Sigmoid colon (tissue), 7 donors: ENCODE measurements at places on chromosomes 16 and 17. TPM values are rescaled to one million over a fixed set of nuclear protein-coding genes. Genes with fewer than 3 reads are reported as not detected.

The TSR3 gene
- total RNA-seq, result 107 TPM

The RAB34 gene
- 186 TPM for total RNA-seq

DNA sequence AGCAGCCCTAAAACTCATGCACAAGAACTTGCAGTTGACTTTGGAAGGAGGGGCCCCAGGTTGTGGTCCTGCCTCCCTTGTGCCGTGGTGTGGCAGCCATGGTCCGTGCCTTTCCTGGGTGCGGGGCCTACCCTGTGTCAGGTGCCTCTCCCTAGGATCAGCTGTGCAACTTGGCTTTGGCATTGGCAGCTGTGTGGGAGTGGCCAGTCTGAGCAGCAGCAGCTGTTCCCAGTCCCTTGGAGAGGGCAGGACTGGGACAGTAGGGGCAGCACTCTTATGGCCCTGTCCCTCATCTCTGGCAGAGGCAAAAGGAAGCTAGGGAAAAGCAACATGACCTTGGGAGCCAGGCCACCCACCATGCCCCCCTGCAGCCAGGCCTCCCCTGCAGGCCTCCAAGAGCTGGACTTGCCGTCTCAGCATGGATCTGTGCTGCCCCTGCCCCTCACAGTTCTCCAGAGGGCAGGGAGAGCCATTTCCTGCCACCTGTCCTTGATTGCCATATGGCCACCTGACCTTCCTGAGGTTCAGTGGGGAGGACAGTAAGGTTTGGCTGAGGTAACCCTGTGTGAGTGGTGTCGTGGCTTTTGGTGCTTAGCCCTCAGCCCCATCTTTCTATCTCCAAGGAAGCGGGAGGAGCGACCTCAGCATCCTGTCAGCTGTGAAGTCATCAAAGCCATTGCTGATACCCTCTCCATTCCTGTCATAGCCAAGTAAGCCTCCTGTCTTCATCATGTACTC lies 15.5 kb upstream of the NFATC3 start:
- DNase-seq, result no peak

The KRTAP4-9 gene
- not detected for total RNA-seq

GRCh38 chr16:17177959-17178905 lies 292.5 kb downstream of the XYLT1 start:
- DNase-seq, result no peak

The BCO1 gene
- 3.1 TPM for total RNA-seq

The C1QTNF1 gene
- 14.8 TPM for total RNA-seq

- DNase-seq, result no peak
Measured at GRCh38 chr17:7133424-7133823, 18.8 kb upstream of the ASGR2 start.

DNA sequence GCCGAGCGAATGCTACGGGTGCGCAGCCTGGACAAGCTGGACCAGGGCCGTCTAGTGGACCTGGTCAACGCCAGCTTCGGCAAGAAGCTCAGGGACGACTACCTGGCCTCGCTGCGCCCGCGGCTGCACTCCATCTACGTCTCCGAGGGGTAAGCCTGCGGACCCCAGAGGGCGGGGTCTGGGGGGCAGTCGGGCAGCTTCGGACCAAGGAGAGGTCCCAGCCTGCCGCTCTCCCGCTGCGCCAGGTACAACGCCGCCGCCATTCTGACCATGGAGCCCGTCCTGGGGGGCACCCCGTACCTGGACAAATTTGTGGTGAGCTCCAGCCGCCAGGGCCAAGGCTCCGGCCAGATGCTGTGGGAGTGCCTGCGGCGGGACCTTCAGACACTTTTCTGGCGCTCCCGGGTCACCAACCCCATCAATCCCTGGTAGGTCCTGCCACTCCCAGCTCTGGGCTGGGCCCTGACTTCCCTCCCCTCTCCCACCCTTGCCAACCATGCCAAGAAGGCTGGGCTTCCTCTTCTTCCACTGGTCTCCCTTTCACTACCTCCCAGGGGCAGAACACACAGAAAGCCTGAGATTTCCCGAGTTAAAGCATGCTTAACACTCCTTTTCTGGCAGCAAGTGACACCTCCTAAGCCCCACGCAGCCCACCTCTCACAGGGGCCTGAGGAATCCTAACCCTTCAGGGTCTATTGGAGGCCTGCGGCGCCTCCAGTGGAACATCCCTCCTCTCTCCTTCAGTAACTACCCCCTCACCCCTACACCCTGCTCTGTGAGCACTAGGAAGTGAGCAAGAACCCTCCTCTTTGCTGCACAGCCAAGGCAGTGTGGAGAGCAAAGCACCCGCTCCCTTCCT lies 3.2 kb downstream of the NAGS start:
- peak; percentile 69 for DNase-seq

DNA sequence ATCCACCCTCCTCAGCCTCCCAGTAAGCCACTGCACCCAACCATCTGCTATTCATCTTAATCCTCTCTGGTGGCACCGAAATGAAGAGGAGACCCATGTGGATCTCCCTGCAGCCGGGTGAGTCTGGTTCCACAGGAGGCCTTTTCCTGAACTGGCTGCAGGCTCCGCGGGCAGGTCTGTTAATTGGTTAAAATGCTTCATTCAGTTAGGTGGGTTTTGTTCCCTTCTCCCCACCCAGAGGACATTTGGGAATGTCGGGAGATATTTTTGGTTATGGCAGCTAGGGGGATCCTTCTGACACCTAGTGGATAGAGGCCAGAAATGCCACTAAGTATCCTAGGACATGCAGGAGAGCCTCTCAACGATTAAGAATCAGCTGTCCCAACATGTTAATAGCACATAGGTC lies 16.7 kb downstream of the C16orf54 start:
- no peak for DNase-seq

DNA sequence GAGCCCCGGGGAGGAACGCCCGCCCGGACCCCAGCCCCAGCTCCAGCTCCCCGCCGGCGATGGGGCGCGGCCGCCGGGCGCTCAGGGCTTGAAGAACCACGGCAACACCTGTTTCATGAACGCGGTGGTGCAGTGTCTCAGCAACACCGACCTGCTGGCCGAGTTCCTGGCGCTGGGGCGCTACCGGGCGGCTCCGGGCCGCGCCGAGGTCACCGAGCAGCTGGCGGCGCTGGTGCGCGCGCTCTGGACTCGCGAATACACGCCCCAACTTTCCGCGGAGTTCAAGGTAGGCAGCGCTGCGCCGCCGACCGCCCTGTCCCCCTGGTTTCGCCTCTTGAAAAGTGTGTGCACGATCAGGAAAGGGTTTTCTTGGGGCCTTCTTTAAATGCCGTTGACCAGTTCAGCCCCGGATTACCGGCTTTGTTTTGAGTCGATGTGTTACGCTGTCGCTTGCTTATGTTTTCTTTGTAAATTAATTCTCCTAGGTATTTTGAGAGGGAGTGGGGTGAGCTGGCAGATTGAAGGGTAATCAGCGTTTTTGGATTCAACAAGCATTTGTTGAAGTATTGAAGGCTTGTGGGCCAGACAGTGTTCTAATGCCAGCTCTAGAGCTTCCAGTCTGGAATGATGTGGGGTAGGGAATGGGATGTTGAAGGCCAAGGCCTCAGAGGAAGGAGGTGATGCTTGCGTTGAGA lies 681 bp downstream of the USP43 start:
- DNase-seq, result no peak

The SEC14L5 gene
- 0.28 TPM for total RNA-seq

- DNase-seq, result no peak
Measured at GRCh38 chr17:44466339-44466738, 36.9 kb downstream of the GPATCH8 start.

- no peak for DNase-seq
Measured at GRCh38 chr16:15760129-15760528, 96.7 kb downstream of the MYH11 start.

GRCh38 chr17:64297467-64298088 lies 34.5 kb upstream of the TEX2 start:
- DNase-seq, result no peak

GRCh38 chr16:64809876-64810629 lies 311.8 kb downstream of the CDH11 start:
- DNase-seq, result no peak

DNA sequence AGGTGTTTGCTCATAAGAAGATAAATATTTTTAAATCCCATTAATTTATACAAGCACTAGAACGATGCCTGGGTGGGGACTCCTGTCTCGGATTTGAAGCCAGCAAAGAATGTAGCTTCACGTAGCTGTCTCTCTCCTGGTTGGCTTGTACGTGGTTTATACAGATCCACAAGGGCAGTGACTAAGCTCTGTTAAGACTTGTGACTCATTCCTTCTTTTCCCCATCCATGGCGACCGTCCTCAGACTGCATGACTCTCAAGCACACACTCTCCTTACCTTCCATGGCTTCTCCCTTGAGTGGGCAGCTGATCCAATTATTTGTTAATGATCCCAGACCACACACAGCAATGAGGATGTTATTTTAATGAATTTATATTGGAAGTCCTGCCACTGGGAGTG lies 679.7 kb upstream of the SOX9 start:
- no peak for DNase-seq
